ENCODE measurements at places on chromosomes 13 and 19. TPM values are rescaled to one million over a fixed set of nuclear protein-coding genes. Genes with fewer than 3 reads are reported as not detected.

DNA sequence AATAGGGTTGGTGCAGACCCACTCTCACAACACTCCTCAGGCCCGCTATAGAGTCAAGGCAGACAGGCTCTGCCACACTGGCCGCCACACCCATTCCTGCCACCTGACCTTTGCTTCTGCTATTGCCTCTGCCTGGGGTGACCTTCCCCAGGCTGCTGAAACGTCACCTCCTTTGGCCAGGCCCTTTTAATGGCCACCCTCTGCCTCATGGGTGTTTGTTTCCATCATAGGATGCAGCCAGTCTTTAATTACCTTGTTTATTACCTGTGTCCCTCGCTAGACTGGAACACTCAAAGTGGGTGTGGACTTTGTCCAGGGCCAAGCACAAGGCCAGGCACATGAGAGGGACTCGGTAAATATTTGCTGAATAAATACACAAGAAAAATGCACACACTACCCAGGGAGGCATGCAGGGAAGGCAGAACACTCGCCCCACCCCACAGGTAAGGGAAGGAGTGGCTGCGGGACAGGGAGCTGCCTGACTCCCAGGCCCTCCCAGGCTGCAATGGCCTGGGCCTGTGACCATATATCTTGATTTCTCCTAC is 3.2 kb downstream of the LSM4 start:
- peak; percentile 88 for DNase-seq

Gene PSG6
- not detected for total RNA-seq

GRCh38 chr19:41616792-41617621 is 9.9 kb downstream of the CEACAM4 start:
- no peak for DNase-seq

- peak; percentile 42 for DNase-seq
Observed at GRCh38 chr19:11256189-11256588, 6.1 kb downstream of the DOCK6 start.

DNA sequence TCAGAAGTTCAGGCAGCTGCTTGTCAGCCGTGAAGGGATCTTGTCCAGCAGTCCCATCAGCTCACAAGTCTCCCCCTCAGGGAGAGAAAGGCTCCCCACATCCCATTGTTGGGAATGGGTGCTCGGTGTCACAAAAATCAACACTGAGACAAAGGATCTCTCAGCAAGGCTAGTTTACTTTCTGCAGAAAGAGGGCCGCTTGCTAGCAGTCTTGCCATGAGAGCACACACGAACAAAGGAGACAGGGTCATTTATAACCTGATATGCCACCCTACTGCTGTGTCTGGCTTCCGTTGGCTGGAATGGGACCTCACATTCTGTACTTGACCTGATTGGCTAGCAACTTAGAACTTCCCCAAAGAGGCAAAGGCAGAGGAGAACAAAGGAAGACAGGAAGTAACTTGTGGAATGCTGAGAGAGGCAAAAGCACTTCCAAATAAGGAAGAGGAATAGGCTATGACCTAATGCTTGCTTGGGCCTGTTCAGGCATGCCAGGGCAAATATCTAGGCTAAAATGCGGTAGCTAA is 8.7 kb upstream of the IGFL3 start:
- no peak for DNase-seq

DNA sequence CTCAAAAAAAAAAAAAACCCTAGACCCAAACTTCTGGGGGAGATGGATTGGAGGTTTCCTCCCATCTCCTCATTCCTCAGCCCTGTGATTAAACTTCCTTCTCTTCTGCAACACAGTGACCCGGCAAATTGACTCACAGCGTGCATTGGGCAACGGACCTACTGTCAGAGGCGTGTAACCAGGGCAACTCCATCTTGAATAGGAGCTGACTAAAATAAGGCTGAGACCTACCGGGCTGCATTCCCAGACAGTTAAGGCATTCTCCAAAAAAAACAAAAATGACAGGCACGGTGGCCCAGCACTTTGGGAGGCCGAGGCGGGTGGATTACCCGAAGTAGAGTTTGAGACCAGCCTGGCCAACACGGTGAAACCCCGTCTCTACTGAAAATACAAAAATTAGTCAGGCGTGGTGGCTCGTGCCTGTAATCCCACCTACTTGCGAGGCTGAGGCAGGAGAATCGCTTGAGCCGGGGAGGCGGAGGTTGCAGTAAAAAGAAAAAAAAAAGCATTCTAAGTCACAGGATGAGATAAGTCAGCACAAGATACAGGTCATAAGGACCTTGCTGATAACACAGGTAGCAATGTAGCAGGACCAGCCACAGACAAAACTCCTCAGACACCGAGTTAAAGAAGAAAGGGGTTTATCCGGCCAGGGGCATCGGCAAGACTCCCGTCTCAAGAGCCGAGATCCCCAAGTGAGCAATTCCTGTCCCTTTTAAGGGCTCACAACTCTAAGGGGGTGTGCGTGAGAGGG is 5.4 kb upstream of the NLRP7 start:
- no peak for DNase-seq

GRCh38 chr19:55581823-55582223 is 1.2 kb upstream of the ZNF579 start:
- no peak for DNase-seq

- no peak for DNase-seq
Observed at GRCh38 chr13:82791035-82791434, 1091.2 kb downstream of the SLITRK1 start.

DNA sequence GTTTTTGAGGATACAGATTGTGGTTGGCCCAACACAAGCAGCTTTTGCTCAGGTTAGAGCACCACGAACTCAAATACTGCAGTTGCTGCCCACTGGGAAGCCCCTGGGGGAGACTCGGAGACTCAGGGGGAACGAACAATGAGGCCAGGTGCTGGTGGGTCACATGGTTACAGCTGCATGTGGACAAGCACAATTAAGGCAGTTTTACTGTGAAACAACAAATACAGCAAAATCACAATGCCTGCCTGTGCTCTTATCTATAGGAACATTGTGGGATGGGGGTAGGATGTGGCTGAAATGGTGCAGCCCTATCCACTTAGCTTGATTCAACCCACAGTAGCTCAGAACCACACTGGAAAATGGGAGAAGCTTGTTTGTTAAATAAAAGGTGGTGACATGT is 119.7 kb upstream of the SPATA13 start:
- DNase-seq, result no peak

GRCh38 chr13:75308222-75308621 is 173.7 kb downstream of the TBC1D4 start:
- no peak for DNase-seq

Gene LSM14A
- total RNA-seq, result 111 TPM

Gene FCAR
- total RNA-seq, result not detected

GRCh38 chr13:99028890-99029289 is 51.0 kb upstream of the DOCK9 start:
- peak; percentile 40 for DNase-seq

DNA sequence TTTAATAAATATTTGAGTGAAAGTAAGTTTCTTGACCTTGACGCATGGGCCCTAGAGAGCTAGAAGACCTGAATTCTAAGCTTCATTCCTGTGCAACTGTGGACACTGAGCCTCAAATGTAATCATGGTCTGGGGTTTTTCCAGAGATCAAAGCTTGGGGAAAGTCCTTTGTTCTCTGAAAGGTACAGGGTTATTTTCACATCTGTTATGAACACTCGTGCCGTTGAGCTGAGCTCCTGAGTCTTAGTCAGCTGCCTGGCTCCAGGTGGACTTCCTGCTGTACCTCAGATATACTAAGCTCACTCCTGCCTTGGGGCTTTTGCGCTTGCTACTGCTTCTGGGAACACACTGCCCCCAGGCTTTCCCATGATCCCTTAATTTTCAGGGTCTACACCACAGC is 7.5 kb upstream of the ZBTB32 start:
- no peak for DNase-seq

- DNase-seq, result no peak
Observed at GRCh38 chr13:25966086-25966485, 85.7 kb downstream of the SHISA2 start.

DNA sequence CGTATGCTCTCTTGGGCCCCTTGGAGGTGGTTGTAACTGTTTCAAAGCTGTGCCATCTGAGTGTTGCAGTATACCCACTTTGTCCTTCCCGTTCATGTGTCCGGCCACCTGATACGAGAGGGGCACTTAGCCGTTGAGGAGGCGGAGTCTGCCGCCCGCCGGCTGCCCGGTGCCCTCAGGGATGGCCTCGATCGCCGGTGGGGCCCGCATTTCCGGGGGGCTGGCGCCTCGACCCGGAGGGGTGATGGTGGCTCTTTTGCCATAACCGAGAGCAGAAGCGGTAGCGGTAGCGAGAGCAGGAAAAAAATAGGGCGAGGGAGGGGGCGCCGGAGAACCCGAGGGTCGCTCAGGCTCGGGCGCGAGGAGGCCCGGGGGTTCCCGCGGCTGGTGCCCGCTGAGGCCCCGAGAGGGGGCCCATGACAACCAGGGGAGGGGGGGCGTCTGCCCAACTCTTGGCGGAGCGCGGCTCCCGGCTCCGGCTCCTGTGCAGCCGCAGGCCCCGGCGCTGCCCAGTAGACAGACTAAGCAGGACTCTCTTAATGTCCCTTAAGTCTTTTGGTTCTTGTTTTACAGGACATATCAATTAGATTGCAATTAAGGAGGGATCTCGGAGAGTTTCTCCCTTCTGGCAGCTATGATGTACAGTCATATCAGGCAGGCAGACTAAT is 342.7 kb upstream of the SGCG start:
- DNase-seq, result no peak

Gene TEX29
- total RNA-seq, result not detected

Gene LHB
- 0.65 TPM for total RNA-seq

DNA sequence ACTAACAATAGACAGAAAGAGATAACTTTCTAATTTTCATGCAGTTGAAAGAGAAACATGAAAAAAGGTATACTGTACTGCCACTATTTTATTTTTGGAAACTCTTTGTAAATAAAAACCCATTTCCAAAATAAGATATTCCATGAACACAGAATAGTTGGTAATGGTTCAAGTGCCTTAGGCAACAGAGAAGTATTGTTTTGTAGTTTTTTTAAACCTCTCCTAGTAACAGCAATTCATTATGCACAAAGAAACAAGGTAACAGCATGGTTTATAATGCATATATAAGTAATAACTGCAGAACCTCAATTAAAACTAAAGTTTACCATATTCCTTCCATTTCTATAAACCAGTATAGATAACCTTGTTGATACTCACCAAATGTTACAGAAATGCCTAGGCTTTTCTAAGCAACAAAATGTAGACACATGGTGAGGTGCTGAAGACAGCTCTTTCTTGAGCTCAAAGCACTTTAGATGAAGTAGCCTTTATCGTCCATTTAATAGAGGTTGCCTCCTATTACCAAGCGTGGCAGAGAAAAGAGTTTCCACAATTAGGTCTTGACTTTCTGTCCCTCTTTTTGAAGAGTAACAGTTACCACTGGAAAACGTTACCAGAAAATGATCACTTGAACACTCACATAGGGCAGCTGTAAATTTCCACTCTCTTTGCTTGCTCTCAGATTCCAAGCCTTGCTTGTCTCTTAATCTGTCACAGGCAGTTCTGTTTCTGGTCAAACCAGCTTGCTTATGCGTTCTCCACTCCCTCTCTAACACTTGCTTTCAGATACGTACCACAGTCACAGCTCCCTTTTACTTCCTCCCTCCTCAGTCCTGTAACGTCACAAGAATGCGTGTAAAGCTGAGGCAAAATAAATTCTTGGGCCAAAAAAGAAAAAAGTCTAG is 42.9 kb downstream of the CAB39L start:
- no peak for DNase-seq

Gene KLK13
- 0.84 TPM for total RNA-seq

Gene NCR1
- total RNA-seq, result 0.98 TPM

- peak; percentile 76 for DNase-seq
Observed at GRCh38 chr19:51660975-51661600, 14.5 kb upstream of the SIGLEC14 start.

DNA sequence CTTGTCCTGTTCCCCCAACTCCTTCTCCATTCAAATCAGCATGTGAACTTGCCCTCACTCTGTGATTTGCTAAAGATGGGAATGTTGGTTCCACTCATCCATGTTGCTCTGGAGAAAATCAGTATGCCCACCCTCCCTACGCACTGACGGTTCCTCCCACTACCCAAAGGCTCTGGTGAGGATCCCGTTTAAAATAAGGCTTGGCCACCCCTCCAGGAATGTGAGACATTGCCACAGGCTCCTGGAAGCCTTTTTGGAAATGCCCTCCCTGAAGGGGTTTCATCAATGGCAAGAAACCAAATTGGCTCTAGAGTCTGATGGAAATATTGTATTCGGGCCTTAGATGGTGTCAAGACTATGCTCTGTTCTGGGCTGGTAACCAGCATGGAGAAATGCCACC is 187.3 kb downstream of the USP12 start:
- DNase-seq, result no peak

- DNase-seq, result no peak
Observed at GRCh38 chr13:114325729-114326128, 11.4 kb downstream of the CHAMP1 start.

- DNase-seq, result no peak
Observed at GRCh38 chr13:25143706-25144105, 28.4 kb downstream of the AMER2 start.

GRCh38 chr13:46578590-46578975 is 25.6 kb downstream of the LRCH1 start:
- DNase-seq, result no peak

GRCh38 chr13:19181621-19182485 is at the start of gene TUBA3C:
TSS of gene TUBA3C (minus strand) at chr13:19181824. CDS start at chr13:19181747, 77 bp downstream.
- no peak for DNase-seq

Gene TPTE2
- not detected for total RNA-seq

DNA sequence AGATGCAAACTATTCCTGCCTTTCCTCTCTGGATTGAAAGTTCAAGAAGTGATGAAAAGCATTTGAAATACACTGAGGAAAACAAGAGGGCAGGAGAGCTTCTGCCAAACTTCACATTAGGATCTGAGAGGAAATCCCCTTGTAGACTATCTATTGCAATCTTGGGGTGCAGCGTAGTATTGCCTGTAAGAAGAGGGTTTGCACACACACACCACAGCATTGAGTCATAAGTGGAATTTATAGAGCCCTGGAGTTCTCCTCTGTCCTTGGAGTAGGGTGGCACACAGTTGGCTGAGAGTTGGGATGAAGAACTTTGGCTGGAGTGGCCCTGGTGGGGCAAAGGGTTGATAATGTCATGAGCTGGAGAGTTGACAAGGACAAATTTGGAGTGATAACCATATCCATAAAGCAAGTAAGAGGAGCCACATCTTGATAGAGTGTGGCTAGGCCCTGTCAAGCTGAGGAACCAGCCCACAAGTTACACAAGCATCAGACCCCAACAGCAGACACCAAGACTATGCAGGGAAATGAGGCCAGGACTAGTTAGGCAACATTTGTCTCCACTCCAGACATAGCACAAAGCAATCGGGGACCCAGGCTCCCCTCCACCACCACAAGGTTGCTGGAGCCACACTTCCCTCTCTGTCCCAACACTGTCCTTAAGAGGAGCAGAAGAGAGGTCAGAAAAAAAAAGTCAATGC is 520.9 kb downstream of the KLF5 start:
- DNase-seq, result no peak

Gene ZSCAN1
- total RNA-seq, result not detected

GRCh38 chr19:45215391-45216191 is 29.6 kb downstream of the EXOC3L2 start:
- no peak for DNase-seq

Gene OVOL3
- total RNA-seq, result not detected

DNA sequence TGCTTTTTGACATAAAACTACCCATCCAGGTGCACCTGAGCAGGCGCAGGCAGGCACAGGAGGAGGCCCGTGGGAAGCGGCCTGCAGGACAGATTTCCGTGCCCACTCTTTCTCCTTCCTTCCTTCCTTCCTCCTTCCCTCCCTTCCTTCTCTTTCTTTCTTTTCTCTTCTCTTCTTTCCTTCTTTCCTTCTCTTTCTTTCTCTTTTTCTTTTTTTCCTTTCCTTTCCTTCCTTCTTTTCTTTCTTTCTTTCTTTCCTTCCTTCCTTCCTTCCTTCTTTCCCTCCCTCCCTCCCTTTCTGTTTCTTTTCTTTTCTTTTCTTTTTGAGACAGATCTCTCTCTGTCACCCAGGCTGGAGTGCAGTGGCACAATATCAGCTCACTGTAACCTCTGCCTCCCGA is 21.2 kb upstream of the TMEM255B start:
- DNase-seq, result no peak

Gene CYP2A6
- not detected for total RNA-seq
